ENCODE measurements at places on chromosomes 1 and 21.

- no peak for DNase-seq
Measured at GRCh38 chr21:25974964-25975363, 195.6 kb downstream of the APP start.

- DNase-seq: no peak
Measured at GRCh38 chr1:197356723-197357533, 88.9 kb downstream of the CRB1 start.

DNA sequence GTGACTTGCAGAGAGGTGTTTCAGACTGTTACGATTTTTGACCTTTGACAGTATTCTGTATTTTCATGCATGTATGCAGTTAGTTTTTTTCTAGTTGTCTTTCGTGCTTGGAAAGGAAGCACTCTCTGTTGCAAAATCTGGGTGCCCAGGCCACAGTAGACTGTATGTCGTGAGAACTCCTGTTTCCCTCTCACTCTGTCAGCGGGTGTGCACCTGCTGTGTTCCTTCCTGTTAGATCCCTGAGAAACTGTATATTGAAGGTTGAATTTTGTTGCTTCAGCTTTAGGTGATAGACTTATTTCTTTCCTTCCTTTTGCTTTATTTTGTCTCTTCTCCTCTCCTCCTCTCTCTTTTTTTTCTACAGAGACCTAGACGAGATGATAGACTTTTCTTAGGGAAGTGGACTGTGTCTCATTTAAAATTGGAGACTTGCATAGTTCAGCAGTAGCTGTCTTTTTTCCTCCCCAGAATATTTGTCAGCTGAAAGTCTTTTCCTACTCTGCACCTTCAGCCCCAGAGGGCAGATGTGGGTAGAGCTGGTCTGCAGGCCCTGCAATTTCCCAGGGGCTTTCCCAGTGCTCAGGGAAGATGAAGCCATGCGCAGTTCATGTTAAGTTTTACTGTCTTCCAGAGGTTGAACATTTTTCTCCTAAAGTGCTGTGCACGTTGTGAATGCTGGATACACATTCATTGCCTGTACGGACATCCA is 1.4 kb downstream of the TRAPPC10 start:
- peak; percentile 14 for DNase-seq

DNA sequence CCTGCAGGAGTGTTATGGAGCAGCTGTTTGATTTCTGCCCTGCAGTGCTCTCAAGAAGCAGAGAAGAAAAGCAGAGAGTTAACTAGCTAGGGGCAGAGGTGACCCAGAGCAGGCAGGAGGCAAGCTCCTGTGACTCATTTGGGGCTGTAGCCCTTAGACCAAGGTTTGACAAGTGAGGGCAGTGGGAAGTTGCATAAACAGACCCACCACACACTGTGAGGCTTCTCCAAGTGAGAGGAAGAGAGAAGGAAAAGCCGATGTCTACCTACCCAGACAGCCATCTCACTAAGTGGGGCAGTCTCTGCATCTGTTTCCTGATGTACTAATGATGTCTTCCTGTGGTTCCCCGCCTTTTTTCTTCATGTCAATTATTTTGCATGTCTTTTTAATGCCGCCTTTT is 159.9 kb upstream of the NR5A2 start:
- no peak for DNase-seq

DNA sequence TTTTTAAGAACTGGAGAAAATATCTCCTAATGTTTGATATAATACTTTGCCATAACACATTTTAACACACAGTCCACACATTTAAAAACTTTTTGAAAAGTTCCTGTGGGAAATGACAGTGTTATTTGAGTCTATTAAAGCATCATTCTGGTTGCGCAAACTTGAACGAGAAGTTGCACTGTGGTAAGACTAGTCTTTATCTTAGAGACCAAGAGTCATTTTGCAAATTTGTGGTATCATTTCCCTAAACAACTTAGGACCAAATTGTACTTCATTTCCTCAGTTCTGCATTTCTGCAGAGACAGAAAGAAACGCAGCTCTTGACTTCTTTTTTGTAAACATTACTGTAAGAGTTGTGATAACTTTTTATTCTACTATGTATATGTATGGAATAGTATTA is at the start of gene RGS18:
TSS of gene RGS18 (plus strand) at position 282 of the 400 bp plus-strand sequence. CDS start 176 bp downstream, outside the sequence.
- no peak for DNase-seq

- DNase-seq: no peak
Measured at GRCh38 chr1:221381910-221382623, 359.8 kb downstream of the DUSP10 start.

DNA sequence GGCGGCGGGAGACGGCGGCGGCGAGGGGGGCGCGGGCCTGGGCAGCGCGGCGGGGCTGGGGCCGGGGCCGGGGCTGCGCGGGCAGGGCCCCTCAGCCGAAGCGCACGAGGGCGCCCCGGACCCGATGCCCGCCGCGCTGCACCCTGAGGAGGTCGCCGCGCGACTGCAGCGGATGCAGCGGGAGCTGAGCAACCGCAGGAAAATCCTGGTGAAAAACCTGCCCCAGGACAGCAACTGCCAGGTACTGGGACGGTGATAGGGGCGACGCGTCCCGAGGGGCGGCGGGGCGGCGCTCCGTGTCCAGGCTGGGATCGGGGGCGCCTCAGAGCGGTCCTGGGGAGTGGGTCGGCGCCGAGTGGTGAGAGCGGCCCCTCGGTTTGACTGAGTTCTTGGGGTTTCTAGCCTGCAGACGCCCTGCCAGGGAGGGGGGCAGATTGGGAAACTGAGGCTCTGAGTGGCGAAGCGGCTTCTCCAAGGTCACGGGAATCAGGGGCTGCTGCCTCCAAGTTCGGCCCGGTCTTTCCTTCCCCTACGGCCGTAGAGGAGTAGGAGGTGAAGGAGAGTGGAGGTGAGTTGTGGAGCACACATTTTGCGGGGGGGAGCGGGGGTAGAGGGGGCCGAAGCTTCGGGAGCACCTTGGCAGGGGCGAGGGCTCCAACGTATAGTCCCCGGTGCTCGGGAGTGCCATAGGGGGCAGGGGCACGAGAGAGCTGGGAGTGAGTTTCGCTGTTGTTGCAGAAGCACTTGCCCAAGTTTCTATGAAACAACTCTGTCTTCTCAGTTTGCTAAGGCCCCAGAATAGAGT is 508 bp downstream of the RAVER2 start:
- DNase-seq: no peak

- DNase-seq: no peak
Measured at GRCh38 chr1:39061951-39062350, 35.8 kb downstream of the NDUFS5 start.

- no peak for DNase-seq
Measured at GRCh38 chr1:27891196-27891889, 19.0 kb downstream of the THEMIS2 start.

- DNase-seq: no peak
Measured at GRCh38 chr1:158586942-158587341, 7.2 kb upstream of the OR10X1 start.

GRCh38 chr1:222095606-222096475 is 354.0 kb upstream of the DUSP10 start:
- DNase-seq: peak; percentile 31

- DNase-seq: no peak
Measured at GRCh38 chr21:38088916-38089762, 167.7 kb upstream of the KCNJ15 start.

DNA sequence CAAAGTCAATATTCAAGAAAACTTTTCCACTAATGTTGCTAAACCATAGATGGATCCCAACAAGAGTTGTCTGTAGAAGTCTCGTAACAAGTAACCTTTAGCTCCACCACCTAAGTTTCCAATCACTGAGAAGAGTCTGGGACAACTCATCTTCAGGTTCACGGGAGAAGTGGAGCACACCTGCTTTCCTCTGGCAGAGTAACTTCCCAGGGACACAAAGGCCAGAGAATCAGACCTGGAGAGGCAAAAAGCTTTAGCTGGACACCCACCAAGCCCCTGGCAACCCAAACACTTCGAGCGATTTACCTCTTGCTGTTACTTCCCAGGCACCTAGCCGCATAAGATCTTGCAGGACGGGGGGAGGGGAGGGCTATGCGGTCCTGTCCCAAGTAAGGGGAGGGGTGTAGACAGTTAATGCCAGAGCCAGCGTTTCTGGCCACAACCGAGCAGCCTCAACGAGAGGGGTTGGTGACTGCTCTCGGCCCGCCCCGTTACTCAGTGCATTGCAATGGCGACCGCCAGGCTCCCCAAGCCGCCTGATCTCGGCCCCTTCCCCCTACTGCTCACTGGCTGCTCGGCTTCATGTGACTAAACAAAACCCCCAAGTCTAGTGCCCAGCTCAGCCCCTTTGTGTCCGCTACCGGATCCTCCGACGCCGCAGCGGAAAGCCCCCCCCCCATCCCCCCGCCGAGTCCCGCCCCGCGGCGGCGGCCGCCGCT is 709 bp downstream of the ZNF644 start:
- DNase-seq: peak; percentile 38

DNA sequence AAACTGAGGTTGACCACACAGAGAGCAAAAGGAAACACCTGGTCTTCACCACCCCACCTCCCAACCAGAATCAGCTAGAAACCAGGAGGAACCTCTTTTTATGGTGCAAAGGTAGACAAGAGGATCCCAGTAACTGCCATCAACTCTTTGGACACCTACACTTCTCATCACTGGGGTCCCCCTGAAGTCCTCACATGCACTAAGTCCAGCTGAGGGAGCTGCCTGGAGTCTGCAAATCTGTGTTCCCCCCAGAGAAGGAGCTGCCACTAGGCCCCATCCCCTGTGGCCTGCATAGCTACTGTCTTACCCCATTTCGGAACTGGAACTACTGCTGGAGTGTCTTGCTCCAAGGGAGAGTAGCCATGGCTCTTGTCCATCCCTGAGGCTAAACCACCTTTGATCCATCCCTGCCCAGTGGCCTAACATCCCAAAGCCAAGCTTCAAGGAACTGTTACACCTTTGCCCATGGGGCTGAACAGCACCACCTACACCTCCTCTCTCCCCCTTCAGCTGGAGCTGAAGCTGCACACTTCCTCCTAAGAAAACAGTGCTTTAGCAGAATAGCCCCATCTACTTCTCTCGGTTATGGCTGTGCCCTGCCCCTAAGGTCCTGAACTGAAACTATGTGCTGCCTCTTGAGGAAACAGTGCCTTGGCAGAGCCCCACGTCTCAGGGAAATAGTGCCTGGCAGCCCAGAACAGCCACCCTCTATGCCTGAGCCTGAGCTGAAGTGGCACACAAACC is 85.4 kb upstream of the CD53 start:
- peak; percentile 20 for DNase-seq

DNA sequence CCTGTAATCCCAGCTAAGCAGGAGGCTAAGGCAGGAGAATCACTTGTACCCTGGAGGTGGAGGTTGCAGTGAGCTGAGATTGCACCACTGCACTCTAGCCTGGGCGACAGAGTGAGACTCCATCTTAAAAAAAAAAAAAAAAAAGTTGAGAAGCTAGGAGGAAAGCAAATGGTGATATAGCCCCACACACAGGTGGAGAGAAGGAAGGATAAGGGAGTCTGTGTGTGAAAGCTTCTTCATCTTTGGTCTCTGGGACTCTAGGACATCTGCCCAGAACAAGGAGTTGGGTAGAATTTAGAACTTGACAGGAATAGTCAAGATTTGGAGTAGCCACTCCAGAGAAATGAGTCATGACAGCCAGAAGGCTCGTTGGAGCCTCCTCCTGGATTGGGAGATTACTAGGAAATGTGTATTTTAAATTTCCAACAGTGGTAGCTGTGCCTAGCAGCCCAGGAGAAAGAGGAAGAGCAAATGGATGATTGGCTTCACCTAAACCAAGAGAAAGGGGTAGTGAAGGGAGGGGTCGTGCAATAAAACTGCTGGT is 19.9 kb downstream of the NPL start:
- DNase-seq: no peak

- no peak for DNase-seq
Measured at GRCh38 chr1:178607718-178608408, 95.0 kb downstream of the TEX35 start.

DNA sequence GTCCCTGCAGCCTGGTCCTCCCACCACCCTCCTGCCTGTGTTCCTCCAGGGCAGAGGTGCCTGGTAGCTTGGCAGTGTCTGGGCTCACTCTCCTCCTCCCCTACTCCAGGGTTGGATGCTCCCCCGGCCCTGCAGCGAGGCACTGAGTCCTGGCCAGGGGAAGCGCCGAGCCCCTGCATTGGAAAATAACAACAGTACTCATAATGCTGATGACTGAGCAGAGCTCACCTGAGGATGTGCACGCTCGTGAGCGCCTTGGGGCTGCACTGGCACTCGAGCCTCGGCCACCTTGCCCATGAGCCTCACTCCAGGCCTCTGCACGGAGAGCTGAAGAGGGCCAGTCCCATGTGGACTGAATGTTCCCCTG is 6.0 kb upstream of the ACTRT2 start:
- DNase-seq: no peak

DNA sequence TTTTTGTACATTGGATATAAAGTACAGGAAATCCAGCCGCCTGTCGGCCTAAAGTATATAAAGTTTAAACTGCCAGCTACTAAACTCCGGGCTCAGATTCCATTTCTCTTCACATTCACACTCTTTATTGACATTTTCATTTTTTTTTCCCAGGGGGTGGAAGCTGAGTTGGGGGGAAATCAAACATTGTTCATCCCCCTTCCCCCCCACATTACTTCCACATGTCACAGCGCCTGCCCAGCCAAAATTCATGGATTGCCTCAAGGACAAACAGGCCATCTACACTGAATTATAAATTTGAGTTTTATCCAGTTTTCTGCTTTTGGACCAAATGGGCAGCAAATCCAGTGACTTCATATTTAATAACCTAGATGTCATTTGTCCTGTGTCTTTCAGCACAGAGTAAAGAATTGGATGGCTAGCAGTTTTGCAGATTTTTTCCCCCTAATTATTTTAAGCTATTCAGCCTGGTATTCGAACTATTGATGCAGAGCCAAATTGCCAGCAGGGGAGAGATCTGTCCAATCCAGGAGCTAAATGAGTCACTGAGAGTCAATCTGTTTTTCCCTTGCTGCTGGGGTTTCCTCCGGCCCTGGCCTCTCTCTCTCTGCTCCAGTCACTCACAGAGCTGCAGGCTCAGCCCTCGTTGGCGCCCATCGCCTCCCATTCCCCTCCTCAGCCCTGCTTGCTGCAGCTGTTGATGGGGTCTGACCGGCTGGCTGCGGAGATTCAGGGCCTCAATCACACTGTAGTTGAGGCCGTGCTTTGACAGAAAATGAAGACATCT is 98.0 kb downstream of the LMO4 start:
- no peak for DNase-seq

- no peak for DNase-seq
Measured at GRCh38 chr1:112143871-112144441, 154.5 kb upstream of the KCND3 start.

DNA sequence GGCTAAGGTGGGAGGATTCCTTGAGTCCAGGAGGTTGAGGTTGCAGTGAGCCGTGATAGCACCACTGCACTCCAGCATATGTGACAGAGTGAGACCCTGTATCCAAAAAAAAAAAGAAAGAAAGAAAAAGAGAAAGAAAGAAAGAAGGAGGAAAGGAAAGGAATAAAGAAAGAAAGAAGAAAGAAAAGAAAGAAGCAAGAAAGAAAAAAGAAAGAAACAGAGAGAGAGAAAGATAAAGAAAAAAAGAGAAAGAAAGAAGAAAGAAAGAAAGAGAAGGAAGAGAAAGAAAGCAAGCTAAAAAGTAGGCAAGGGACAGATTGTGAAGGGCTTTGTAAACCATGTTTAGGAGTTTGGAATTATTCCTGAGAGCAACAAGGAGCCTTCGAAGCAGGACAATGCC is 80.1 kb downstream of the MAB21L3 start:
- DNase-seq: no peak

Measured in activated CD4-positive, CD25-positive, alpha-beta regulatory T cell treated with anti-CD3 and anti-CD28 coated beads, Interleukin-2, amount 50 U/mL, for 16 hours (primary cell).